ENCODE measurements at places on chromosomes 1 and 21.

GRCh38 chr1:38896169-38896568 lies 14.8 kb upstream of the GJA9 start:
- DNase-seq = no peak

DNA sequence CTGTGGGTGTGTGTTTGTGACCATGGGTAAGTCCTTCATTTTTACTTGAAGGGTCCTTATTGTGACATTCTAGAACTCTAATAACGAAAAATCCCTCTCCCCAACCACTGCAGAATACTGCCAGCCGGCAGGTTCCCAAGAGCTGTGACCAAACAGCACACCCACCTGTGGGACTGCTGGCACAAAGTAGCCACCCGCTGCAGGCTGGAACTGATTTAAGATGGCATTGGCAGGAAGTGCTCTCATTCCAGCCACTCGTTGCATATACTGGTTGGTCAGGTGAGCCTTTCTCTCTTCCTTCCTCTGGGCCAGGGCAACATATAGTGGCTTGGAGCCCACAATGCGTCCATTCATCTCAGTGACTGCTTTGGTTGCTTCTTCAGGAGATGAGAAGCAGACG lies 11.6 kb downstream of the PABPC4 start:
- DNase-seq = no peak

GRCh38 chr1:108314815-108315214 lies 70.9 kb upstream of the NBPF4 start:
- no peak for DNase-seq

GRCh38 chr1:233496993-233497392 lies 116.9 kb upstream of the KCNK1 start:
- DNase-seq = no peak

DNA sequence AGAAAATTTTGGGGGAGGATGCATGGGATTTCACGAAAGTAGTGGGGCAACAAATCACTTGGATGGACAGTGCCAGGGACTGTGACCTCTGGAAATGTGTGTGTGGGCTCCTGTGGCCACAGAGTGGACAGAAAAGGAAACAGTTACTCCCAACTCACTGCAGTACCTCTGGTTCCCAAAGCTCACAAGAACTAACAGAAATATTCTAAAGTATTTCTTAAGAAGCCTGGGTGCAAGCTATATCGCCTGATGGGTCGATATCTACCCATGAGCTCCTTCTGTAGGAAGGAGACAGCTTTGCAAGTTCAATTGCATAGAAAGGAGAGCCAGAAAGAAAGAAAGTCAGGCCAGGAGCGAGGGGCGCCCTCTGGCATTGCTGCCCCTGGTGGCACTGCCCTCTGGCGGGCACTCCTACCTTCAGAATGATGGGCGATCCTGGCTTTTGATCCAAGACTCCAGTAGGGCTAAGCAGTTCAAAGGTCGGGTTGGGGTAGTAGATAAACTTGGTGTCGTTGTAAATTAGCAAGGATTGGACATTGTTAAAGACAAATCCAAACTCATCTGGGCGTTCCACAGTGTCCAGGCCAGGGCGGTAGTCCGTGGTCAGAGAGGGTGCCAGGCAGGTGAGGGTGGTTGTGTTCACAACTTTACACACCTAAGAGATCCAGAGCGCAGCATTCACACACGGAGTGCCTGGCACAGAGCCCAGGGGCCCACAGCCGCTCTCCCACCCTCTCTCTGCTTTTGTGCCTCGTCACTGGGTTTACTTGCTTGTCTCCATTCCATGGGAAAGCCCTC lies 134.7 kb upstream of the CD34 start:
- no peak for DNase-seq

- DNase-seq = no peak
Measured at GRCh38 chr1:240178366-240178765, 86.7 kb downstream of the FMN2 start.

- no peak for DNase-seq
Measured at GRCh38 chr1:189805735-189806134, 671.9 kb downstream of the BRINP3 start.

Measured in NCI-H526 treated with DMSO at 0.1 percent for 48 hours (cell line).